DMS79 treated with DMSO at 0.1 percent for 48 hours (cell line): ENCODE measurements at places on chromosomes 2 and 18.

- DNase-seq, result peak; percentile 30
Measured at GRCh38 chr18:36128530-36128870, 640 bp downstream of the SLC39A6 start.

DNA sequence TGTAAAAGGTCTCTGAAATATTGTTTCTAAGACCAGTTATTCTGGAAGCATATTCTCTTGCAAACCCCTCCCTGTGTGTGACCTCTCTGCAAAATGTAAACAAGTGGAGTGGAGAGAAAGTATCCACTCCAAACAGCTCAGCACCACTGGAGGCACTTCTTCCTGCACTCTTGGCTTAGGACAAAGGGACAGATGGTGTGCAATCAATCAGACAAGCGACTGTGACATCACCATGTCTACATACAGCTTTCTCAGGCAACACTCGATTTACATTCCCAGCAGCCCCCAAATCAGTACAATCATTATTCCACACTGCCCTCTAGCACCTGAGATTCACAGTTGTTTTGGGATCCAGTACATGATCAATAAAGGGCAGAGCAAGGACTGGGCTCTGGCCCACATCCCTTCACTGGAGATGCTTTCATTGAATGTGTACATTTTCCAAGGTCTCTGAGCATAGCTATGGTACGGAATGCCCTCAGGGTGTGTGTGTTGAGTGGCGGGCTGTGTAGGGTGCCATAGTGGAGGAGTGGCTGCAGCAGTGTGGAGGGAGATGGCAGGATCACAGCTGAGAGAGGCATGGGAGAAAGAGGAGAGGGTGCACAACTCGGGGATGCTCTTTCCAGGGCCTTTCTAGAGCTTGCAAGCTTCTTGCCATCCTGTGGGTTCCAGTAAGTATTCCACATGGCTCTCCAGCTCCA lies 311.8 kb upstream of the ST6GAL2 start:
- peak; percentile 92 for DNase-seq

- no peak for DNase-seq
Measured at GRCh38 chr2:70930371-70931329, 5.0 kb upstream of the ATP6V1B1 start.

- no peak for DNase-seq
Measured at GRCh38 chr2:45919711-45920111, 268.2 kb downstream of the PRKCE start.

DNA sequence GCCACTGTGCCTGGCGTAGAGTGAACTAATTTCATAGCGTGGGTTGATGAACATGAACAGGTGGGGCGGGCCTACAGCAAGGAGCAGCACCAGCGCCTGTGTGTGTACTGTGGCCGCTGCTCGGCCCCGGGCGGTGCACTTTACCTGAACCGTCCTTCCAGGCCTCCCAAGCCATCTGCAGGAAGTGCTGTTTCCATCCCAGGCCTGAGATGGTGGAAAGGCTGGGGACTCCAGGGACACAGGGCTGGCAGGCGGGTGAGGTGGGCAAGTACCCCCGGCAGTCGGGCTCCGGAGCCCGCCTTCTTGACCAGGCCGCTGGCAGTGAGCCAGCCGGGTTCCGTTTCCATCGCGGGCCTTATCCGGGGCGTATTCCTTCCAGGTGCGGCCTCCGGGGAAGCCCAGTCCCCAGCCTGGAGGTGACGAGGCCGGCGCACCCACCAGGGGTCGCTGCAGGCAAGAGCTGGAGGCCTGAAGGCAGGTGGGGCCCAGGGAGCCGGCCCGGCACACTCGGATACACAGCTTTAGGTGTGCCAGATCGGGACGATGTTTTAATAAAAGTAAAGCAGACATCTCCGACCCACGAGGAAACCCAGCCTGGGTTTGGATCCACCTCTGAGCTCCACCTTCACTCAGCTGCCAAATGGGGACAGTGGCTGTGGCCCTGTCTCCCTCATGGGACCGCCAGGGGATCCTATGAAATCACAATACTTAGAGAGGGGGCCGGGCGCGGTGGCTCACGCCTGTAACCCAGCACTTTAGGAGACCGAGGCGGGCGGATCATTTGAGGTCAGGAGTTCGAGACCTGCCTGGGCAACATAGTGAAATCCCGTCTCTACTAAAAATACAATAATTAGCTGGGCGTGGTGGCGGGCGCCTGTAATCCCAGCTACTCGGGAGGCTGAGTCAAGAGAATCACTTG lies 22.7 kb upstream of the PDIA6 start:
- no peak for DNase-seq

- DNase-seq, result no peak
Measured at GRCh38 chr2:185393091-185393490, 345.5 kb upstream of the FSIP2 start.

DNA sequence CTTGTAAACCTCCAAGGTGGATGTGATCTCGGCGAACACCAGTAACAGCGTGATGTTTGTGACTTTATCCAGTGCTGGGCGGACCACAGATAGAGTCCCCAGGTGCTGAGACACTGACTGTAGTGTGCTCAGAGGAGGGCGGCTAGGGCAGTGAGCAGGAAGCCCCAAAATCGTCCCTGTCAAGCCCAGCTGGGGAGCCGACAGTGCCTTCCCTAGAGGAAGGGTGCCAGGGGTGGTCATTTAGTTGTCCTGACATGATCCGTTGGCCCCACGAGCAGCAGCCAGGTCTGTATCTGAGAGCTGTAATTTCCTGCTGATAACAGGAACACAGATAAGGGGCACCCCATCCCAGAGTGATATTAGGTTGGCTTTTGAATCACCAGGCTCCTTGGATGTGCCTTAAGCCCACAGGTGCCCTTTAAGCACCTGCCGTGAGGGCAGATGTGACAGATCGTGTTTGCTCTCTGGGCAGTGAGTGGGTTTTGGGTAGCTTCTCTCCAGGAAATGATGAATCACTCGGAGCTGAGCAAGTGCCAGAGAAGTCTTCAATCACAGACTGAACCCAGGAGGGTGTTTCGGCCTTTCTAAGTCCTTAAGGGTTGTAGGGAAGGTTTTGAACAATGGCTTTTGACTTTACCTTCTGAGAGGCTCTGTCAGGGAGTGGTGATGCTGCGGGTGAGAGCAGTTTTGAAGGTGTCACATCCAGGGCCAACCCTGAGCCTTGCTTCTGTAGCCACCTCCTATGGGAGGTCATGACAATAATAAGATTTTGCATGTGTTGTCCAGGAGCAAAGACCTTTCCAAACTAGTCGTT lies 7.7 kb downstream of the LPIN1 start:
- DNase-seq, result peak; percentile 86

GRCh38 chr2:182649316-182649715 lies 66.7 kb upstream of the DNAJC10 start:
- peak; percentile 15 for DNase-seq

DNA sequence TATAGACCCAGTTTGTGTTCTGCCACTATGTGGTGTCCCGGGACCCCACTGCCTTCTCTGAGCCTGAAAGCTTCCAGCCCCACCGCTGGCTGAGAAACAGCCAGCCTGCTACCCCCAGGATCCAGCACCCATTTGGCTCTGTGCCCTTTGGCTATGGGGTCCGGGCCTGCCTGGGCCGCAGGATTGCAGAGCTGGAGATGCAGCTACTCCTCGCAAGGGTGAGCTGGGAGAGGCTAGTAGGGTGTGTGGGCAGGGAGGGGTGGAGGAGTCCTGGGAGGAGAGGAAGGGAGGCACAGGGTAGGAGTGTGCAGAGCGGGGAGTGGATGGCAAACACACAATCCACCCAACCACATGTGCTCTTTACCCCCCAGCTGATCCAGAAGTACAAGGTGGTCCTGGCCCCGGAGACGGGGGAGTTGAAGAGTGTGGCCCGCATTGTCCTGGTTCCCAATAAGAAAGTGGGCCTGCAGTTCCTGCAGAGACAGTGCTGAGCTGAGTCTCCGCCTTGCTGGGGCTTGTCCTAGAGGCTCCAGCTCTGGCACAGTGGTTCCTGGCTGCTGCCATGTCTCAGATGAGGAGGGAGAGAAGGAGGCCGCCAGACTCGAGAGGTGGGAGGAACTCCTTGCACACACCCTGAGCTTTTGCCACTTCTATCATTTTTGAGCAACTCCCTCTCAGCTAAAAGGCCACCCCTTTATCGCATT lies 16.9 kb downstream of the PRKAG3 start:
- DNase-seq, result no peak

DNA sequence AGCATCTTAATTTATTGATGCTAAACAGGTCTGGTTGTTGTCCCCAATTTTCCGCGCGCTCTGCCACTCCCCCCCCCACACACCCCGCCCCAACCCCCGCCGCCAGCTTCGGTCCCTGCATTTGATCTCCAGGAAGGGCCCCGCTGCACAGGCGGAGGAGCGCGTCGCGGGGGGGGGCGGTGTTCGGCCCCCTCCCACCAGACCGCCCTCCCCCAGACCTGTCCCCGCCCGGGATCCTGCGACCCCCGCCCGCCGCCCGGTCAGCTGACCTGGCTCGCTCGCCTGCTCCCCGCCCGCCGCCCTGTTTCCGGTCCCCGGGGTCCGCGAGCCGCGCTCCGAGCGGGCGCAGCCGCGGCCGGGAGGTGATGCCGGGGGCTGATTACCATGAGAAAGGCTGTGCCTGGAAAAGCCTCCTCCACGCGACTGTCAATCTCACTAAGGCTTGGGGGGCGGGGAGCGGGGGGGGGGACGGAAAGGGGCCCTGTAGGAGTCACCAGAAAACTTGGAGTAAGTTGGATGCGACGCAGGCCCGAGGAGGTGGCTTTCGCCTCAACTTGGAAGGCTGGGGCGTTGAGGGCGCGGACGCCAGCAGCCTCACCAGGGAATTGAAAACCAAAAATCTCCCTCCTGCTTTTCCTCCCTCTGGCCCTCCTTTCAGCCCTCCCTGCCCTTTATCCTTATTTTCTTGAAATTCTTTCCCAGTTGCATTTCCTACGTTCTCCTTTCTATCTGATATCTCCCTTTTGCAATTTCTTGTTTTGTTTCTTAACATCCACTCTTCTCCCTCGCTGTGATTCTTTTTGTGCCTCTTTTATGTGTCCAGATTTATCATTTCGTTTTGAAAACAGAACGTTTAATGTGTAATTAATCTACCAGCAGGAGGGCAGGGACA lies 4.4 kb upstream of the ZEB2 start:
- no peak for DNase-seq

DNA sequence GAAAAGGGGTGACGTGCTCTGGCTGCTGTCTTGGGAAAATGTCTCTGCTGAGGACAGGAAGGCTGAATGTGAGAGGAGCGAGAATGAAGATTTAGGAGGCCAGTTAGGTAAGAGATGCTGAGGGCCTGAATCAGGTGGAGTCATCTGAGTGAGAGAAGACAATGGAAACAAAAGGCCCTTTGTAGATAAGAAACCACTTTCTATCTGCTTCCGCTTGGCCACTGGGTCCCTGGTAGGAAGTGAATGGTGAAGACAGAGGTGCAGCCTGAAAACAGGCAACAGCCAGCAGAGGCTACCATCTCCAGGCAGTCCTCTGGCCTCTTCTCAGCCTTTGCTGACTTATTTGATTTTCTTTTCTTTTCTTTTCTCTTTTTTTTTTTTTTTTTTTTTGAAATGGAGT lies 374.0 kb upstream of the SLC14A2 start:
- DNase-seq, result no peak

DNA sequence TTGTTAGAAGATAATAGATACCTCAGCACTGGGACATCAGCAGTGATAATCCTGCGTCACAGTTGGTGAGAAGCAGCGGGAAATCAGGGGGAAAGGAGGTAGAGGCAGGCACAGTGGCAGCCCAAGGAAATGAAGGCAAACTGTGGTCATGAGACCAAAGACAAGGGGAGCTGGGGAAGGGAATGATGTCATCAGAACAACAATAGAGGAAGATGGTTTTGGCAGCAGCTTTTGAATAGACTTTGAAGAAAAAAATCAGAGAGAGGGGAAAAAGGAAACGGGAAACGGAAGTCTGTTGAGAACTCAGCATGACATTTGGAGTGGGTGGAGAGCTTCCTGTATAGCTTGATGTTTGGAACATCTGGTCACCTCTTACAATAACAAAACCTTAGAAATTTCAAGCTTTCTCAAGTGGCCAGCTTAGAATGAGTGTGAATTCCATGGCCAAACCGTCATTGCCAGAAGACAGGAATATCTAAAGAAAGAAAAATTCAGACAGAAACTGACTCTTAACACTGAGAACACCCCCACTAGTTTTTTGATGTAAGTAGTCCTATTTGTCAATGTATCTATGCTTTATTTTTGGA lies 18.4 kb upstream of the YES1 start:
- peak; percentile 20 for DNase-seq

DNA sequence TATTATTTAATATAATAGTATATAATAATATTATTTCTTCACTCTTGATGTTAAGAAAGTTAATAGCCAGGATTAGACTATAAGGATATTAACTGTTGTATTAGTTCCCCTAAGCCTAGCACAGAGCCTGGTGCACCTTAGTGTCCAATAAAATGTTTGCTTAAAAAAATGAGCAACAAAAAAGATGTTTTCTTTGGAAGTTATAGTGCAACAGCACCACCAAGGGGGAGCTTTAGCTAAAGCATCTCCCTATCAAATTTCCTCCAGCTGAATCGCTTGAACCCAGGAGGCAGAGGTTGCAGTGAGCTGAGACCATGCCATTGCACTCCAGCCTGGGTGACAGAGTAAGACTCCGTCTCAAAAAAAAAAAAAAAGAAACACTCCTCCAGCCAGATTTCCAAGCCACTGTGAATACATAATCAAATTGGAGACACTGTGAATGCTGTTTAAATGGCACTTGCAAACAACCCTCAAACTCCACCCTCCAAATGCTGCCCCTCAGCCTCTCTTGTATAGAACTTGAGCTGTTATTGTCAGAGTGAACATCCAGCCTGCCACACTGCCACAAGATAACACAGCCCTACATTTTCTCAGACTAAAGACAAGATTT lies 221.9 kb downstream of the DYM start:
- no peak for DNase-seq

DNA sequence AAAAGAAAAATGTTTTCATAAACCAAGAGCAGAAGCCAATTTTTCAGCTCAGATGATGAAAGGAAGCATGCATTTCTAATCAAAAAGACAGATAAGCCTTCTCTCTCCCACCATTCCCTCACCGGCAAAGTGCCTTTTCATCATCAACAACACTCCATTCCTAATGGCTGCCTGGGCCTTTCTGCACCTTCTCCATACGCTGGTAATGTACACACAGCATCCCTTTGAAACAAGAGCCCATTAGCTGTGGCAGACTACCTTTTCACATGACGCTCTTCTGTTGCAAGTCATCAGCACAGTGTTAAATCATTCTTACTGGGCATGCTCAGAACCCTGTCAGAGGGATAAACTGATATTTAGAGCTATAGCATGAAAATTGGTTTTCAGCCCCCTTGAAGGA lies 408.9 kb downstream of the MEIS1 start:
- DNase-seq, result no peak

DNA sequence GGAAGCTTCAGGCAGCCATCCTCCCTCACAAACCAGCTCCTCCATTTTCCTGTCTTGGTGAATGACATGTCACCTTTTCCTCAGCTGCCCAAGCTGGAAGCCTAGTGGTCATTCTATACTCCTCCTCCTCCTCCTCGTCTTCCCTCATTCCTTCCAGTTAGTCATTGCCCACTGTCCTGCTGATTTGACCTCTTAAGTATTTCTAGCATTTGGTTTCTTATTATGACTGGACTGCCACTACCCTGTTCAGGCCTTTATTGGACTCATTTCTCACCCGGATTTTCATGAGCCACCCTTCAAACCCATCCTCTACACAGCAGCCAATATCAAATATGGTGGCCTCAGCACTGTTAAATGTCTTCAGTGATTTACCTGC lies 21.9 kb upstream of the MGAT5 start:
- no peak for DNase-seq

GRCh38 chr2:86296947-86297346 lies 40.5 kb downstream of the REEP1 start:
- no peak for DNase-seq
